Stimulated activated CD4-positive, alpha-beta T cell treated with anti-CD3 and anti-CD28 coated beads, TNF-alpha, amount 100 ng/mL, for 24 hours (primary cell): ENCODE measurements at places on chromosomes 6 and 20.

- DNase-seq: no peak
Observed at GRCh38 chr6:116797585-116797984, 31.3 kb downstream of the GPRC6A start.

GRCh38 chr6:122677406-122677805, 67.2 kb downstream of the PKIB start:
- no peak for DNase-seq

- no peak for DNase-seq
Observed at GRCh38 chr20:16415071-16416053, 157.9 kb downstream of the KIF16B start.

DNA sequence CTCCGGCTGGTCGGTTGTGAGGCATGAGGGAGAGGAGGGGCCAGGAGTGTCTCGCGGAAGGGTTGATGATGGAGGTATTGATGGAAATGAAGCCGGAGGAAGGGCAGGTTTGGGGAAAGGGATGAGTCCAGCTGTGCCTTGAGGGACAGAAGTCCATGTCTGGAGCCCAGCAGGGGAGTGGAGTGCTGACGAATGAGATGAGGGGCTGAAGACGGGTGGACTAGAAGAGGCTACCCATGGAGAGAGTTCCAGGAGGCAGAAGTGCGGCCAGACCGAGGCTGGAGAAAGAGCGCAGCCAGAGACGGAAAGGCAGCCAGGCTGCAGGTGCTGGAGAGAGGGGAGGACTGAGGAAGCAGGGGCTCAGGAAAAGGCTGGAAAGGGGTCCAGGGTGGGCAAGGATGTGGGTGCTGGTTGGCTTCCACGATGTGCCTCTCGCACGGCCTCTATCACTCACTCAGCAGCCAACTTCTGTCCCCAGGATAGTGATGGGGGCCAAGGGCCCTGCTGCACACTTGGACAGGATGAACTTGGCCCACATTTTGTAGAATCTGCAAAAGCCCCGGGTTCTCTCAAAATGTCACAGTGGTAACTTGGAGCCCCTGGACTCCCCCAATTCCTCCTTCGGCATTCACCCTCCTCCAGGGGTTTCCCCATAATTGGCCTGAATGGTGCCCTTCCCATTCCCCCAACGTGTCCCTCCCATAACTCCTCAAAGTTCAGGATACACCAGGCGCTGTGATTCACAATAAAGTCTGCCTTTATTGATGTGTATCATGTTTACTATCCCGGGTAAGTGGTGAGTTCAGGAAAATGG, 627 bp upstream of the EIF6 start:
- DNase-seq: no peak

DNA sequence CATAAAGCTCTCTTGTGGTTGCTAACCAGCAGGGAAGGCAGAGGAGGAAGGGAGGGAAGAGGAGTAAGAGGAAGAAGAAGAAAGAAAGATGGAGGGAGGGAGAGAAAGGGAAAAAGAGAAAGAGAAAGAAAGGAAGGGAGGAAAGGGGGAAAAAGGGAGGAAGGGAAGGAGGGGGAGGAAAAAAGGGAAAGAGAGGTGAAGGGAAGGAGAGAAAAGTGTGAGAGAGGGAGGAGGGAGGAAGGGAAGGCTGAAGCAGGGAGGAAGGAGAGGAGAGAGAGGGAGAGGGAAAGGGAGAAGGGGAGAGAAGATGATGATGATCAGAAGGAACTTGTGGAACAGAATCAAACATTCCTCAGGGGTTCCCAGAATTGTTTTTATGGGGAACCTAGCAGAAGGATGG, 57.5 kb upstream of the TOX2 start:
- no peak for DNase-seq

DNA sequence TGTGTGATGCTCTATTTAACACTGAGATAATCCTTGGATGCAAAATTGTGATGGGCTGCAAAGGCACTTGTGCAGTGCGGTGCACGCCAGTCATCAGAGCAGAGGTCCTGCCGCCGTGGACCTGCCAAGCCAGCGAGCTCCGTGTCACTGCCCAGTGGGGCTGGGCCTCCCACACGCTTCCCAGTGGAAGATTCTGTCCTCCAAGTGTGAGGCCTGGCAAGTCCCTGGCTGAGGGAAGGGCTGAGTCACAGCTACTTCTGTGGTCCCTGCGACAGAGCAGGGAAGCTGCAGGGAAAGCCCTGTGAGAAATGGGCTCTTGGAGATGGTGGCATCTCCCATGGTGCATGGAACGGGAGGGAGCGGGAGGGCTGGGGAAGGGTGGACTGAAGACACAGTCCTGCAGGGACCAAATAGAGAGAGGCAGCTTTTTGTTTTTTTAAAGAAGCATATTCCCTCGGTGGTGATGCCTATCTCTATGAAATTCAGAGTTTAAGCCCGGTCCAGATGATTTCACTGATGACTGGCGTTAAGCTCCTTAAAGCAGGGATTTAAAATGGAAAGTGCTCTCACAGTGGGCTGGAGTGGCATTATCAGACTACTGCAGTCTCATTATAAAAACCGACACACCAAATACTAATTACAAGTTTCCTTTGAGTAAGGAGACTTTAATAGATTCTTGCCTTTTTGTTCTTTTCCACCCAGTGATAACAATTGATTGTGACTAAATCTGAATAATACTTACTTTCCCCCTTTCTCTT, 413.7 kb downstream of the QKI start:
- no peak for DNase-seq

DNA sequence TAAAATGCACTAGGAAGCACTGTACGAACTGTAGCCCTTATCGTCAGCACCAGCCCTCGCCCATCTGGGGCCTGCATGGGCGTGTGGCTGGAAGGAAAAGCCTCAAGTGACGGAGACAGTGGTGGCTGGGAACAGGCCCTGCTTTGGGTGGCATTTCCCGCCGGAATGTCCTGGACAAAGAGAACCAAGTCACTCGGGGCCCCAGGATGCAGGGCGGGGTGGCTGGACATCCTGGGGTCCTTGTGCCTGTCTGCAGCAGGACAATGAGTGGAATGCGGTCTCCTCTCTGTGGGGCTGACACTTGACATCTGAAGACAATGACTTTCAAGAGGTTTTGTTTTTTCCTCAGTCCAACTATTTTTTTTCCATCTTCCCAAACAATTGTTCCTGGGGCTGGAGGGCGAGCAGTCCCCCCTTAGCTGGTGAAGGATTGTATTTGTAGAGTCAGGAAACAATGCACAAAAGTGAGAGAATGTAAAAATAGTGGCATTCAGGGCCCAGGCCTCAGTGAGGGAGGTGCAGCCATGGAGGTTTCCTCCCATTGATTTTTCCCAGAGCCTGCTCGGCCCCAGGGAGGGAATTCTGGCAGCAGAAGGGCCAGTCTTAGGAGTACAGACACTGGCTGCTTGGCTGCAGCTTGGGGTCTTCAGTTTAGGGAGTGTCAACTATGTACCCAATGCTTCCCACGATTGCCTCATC, 64.4 kb downstream of the PREX1 start:
- no peak for DNase-seq

DNA sequence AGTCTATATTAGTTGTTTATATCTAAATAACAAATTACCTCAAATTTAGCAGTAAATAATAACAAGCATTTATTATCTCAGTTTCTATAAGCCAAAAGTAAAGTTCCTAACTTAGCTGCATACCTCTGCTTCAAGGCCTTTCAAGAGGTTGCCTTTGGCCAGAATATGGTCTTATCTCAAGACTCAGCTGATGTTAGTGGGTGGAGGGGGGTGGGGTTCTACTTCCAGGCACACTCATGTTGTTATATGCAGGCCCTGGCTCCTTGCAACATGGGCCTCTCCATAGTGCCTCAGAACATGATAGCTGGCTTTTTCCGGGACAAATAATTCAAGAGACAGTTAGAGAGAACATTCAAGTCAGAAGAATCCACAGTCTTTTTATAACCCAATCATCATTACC, 266.0 kb downstream of the ADGRB3 start:
- DNase-seq: no peak
